H1 (cell line): ENCODE measurements at places on chromosomes 12 and 14. TPM values are rescaled to one million over a fixed set of nuclear protein-coding genes. Genes with fewer than 3 reads are reported as not detected.

DNA sequence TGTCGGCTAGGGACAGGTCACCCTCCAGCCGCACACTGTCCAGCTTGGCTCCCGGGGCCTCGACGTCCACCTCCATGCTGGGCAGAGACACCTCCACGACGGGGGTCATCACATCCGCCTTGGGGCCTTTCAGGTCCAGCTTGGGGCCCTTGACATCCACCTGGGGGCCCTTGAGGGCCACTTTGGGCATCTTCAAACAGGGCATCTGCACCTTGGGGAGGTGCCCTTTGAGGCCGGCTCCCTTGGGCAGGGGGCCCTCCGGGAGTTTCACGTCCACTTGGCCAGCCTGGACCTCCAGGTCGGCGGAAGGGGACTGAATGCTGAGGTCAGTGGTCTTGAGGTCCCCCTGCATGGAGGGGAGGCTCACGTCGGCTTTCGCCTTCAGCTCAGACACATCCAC lies 17.9 kb downstream of the PLD4 start:
- no peak for DNase-seq

GRCh38 chr12:132506328-132507160 lies 16.6 kb downstream of the FBRSL1 start:
- no peak for DNase-seq

DNA sequence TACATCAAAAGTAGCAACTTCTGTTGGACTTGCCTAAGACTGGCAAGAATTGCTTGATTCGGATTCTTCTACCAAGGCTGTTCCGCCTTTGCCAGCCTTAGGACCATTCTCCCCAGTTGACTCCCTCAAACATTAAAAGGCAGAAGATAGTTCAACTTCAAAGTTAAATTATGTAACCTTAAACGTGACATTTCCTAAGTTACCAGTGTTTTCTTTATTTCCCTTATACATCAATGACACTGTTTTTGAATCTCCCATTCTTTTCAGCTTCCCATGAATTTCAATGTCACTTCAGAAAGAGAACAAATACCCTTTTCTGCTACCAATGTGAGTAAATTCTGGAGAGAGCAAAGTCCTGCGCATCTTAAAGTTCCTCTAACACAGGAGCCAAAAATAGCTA lies 25.2 kb downstream of the CAPRIN2 start:
- DNase-seq, result no peak

DNA sequence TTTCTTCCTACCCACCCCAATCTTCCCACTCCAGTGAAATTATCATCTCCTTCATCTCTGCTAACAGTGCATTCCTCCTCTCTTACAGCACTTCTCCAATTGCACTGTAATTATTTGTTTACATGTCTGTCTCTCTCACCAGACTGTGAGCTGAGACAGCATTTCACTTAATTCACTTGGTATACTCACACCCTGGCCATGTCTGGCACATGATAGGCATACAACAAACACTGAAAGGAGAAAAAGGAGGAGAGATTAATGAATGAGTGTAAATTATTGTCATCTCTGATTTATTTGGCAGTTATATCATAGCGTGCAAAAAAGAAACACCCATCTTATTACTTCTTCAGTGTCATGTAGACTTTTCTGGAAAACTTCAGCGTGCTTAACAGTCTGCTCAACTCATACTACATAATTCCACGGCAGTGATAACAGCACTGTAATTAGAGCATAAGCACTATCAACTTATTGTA lies 452.3 kb downstream of the ADAMTS20 start:
- no peak for DNase-seq

- no peak for DNase-seq
These were observed 1003.6 kb downstream of the FSCB start for GRCh38 chr14:43503508-43503907.

- DNase-seq, result no peak
These were observed 5.0 kb downstream of the CLEC12B start for GRCh38 chr12:10015450-10015849.

DNA sequence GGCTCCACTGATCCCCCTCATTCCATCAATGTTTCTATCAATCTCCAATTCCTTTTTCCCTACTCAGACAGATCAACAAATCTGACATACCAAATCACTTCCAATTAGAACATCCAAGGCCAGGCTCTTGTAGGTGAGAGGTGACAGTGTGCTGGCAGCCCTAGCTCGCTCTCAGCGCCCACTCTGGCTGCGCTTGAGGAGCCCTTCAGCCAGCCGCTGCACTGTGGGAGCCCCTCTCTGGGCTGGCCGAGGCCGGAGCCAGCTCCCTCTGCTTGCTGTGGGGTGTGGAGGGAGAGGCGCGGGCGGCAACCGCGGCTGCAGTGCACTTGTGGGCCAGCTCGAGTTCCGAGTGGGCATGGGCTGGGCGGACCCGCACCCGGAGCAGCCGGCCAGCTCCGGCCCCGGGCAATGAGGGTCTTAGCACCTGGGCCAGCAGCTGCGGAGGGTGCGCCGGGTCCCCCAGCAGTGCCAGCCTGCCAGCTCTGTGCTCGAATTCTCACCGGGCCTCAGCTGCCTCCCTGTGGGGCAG lies 6.0 kb upstream of the ITPR2 start:
- no peak for DNase-seq

GRCh38 chr14:103699901-103700752 lies 15.1 kb downstream of the XRCC3 start:
- DNase-seq, result no peak

DNA sequence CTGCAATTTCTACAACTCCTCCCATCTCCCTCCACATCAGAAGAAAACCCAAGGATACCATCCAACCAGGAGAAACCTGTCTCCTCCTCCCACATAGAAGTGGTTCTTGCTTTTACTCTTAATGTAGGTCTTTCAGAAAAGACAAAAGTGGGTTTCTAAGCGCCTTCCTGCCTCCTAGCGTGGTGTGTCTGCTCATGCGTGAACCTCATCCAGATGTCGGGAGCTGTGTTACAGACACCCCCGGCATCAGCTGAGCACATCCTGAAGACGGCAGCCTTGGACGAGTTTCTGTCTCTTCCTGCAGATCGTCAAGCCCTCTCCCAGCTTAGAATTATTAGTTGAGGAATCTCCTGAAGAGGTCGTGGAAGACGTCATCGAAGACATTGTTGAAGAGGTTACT lies 9.5 kb downstream of the LRRC43 start:
- no peak for DNase-seq

- no peak for DNase-seq
These were observed 16.7 kb downstream of the OSBPL8 start for GRCh38 chr12:76542908-76543307.

GRCh38 chr12:106113042-106113441 lies 25.7 kb downstream of the NUAK1 start:
- DNase-seq, result no peak

DNA sequence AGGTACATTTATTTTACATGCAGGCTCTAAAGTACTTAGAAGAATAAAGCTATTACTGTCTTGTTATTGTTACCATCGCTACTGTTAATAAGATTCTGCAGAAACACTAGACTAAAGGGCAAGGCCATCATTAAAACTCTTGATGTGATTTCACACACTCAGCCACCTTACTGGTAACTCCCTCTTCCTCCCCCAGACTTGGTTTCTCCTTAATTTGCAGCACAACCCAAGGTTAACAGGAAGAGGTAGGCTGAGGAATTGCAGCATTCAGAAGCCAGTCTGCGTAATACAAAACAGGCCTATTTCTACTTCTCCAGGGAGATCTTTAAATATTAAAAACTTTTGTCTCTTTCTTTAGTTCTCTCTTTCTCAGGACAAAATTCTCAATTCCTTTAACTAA lies 210.3 kb downstream of the BTG1 start:
- no peak for DNase-seq

GRCh38 chr14:104105822-104106470 lies 20.4 kb downstream of the ASPG start:
- peak; percentile 37 for DNase-seq

GRCh38 chr14:50001999-50002925 lies 109.4 kb downstream of the ARF6 start:
- no peak for DNase-seq

DNA sequence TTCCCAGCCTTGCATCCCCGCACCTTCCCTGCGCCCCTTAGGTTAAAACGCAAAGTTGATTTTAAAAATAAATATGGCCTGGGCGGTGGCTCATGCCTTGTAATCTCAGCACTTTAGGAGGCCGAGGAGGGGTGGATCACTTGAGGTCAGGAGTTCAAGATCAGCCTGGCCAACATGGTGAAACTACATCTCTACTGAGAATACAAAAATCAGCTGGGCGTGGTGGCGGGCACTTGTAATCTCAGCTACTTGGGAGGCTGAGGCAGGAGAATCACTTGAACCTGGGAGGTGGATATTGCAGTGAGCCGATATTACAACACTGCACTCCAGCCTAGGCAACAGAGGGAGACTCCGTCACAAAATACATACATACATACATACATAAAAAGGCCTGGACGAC lies 96.0 kb downstream of the GCH1 start:
- no peak for DNase-seq

- no peak for DNase-seq
These were observed 26.1 kb downstream of the JDP2 start for GRCh38 chr14:75453817-75454434.

- DNase-seq, result no peak
These were observed 72.3 kb downstream of the SLC4A8 start for GRCh38 chr12:51496895-51497294.

GRCh38 chr12:123024819-123025391 lies 44.4 kb downstream of the ARL6IP4 start:
- DNase-seq, result no peak

Gene PLA2G1B
- not detected in 2 replicates for total RNA-seq

Gene GPR84
- total RNA-seq, result not detected in 2 replicates

Gene CABP1
- total RNA-seq, result 7.4 and 8.5 TPM in 2 replicates

Gene FLRT2
- total RNA-seq, result 6.7 and 6.9 TPM in 2 replicates

Gene GPRC5D
- total RNA-seq, result not detected in 2 replicates

Gene TPPP2
- 0.34 TPM in 1 of 2 replicates, not detected in the other for total RNA-seq

Gene DACT1
- 26.2 and 29.8 TPM in 2 replicates for total RNA-seq

Gene OR4K14
- total RNA-seq, result not detected in 2 replicates

Gene DPPA3
- 1.2 and 1.6 TPM in 2 replicates for total RNA-seq

Gene SHMT2
- total RNA-seq, result 274 and 283 TPM in 2 replicates

Gene C14orf119
- total RNA-seq, result 78.1 and 91.2 TPM in 2 replicates
